ENCODE measurements at places on chromosomes 4 and X.
A peak's percentile ranks its signal among the peaks of the same experiment; 100 is the strongest.

GRCh38 chr4:152784490-152785350, 5.0 kb downstream of the ARFIP1 start:
- DNase-seq: peak; percentile 58

- DNase-seq: no peak
Measured at GRCh38 chr4:168501407-168501806, 4.6 kb downstream of the PALLD start.

DNA sequence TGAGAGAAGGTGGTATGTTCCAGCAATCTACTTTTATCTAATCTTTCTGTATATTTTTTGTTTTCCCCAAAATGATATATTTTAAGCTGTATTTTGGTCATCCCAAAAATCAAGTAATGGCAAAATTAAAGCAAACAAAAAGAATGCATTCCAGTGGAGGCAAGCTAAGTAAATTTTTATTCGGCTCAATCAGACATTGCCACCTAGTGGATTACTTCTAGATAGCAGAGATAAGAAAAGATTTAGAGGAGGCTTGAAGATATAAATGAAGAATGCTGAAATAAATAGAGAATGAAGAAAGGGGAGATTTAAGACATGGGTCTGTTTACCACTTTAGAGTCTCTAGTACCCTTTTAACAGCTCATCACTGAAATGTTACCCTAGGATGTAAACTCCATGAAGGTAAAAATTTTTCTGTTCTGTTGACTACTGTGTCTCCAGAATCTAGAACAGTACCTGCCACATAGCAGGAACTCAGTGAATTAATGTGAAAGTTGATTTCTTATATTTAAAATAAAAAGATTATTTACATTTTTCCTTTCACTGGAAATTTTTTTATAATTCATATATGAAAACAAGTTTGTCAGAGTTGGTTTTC, 110.9 kb upstream of the ANK2 start:
- no peak for DNase-seq

GRCh38 chr4:3322059-3322550, 29.3 kb downstream of the RGS12 start:
- no peak for DNase-seq

DNA sequence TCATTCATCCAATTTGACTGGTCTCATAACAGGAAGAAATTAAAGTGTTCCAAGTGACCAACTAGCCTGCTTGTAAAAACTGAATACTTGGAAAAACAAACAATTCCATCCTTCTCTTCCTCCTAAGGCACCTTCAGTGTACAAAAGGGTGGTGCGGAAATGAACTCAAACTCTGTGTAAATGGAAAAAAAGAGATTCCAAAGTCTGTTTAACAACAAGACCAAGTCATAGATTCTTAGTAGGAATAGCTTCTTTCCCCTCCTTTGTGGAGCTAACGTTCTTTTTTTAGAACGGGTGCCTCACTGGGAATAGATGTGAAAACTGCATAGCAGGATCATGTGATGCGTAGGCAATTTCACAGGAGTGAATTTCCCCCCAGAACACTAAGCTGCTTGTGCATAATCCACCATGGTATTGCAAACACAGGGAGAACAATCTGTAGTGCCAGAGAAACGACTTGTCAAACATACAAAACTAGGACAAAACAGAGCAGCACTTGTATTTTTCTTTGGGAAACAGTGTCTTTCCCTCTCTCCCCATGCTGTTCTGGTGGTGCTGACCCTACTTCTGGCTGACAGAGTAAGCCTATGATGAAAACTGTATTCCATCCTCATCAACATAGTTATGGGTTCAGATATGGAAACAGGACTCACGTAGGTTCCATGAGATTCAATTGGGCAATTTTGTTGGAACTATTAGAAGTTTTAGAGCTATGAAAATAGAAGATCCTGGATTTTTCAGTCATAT, 13.2 kb upstream of the SOD3 start:
- no peak for DNase-seq

DNA sequence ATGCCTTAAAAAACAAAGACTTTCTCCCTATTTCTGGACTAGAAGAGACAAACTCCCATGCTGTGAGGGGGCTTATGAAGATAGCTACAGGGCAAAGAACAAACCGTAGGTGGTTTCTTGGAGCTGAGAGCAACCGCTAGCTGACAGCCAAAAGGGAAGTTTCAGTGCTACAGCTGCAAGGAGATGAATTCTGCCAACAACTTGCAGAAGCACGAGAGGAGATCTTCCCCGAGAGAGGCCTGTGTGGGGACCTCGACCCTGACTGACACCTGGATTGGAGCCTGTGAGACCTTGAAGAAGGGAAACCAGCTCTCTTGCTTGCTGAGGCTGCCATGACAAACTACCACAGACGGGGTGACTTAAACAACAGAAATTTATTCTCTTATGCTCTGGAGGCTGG, 183.8 kb upstream of the VCX3A start:
- no peak for DNase-seq

GRCh38 chr4:8674311-8674885, 81.8 kb downstream of the CPZ start:
- no peak for DNase-seq

- peak; percentile 19 for DNase-seq
Measured at GRCh38 chrX:112147206-112147605, 64.6 kb upstream of the TRPC5 start.

GRCh38 chr4:112060212-112060611, 85.0 kb upstream of the FAM241A start:
- no peak for DNase-seq

DNA sequence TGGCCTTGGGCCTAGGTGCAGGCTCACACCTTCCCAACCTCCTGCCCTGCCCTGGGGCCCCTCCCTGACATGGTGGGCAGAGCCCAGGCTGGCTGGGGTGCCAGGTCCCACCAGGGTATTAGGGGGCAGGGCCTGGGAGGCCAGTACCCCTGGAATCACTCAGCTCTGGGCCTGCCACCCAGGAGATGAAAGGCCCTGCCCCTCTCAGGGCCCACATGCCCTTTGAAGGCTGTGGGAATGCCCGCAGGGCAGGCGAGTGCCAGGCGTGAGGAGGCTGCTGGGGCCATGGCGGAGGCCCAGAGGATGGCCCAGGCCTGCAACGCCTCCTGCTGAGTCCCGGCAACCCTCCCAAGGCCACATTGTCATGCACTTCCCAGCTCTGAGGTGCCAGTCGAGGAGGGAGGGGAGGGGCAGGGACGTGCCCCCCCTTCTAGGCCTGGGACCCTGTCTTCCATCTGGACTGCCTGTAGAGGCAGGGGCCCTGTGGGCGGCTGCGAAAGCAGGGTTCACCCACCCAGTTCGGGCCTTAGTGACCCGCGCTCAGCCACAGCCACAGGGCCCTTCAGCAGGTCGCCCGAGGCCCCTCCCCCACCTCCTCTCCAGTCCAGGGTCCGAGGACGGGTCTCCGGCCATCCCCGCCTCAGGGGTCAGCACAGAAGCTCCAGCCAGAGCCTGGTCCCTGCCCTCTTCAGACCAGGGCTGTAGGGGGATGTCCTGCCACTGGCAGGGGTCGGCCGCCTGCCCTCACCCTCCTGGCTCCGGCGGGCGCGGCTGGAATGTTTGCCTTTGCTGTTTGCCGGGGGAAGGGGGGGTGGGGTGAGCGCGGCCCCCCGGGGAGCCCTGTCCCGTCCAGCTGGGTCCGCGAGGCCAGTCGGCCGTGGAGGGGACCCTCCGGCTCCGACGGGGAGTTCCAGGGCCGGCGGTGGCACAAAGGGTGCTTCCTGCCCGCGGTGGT, 26.7 kb upstream of the FGFR3 start:
- no peak for DNase-seq

- DNase-seq: no peak
Measured at GRCh38 chr4:94038195-94038594, 169.5 kb upstream of the SMARCAD1 start.

- DNase-seq: no peak
Measured at GRCh38 chr4:79334783-79335182, 8.9 kb upstream of the NAA11 start.

- DNase-seq: peak; percentile 9
Measured at GRCh38 chr4:77095101-77095821, 19.5 kb upstream of the CCNI start.

- no peak for DNase-seq
Measured at GRCh38 chrX:68938244-68939004, 109.6 kb downstream of the EFNB1 start.

DNA sequence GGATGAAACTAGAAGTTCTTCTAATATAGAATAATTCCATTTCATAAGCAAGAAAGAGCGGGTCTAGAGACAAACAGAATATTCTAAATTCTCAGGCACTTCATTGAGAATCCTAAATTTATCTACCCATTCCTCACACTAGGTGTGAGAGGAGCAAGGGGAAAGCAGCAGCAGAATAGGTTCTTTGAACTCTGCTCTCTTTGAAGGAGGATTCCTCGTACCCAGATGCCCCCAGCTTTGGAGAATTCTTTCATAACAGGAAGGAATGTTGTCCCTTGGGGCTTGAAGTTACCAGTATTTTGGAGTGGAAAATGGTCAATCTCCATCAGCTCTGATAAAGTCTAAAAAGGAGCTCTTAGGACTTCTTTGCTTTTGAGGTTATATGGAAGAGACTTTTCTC, 59.7 kb upstream of the RASGEF1B start:
- DNase-seq: no peak

GRCh38 chrX:47587091-47587891, 5.1 kb downstream of the TIMP1 start:
- DNase-seq: no peak

- DNase-seq: no peak
Measured at GRCh38 chr4:37803348-37803973, 23.0 kb upstream of the PGM2 start.

GRCh38 chr4:80305466-80305865, 30.1 kb upstream of the CFAP299 start:
- no peak for DNase-seq

GRCh38 chrX:40278340-40279090, 180.8 kb upstream of the BCOR start:
- DNase-seq: no peak

- no peak for DNase-seq
Measured at GRCh38 chr4:122744229-122744628, 11.7 kb downstream of the BBS12 start.

DNA sequence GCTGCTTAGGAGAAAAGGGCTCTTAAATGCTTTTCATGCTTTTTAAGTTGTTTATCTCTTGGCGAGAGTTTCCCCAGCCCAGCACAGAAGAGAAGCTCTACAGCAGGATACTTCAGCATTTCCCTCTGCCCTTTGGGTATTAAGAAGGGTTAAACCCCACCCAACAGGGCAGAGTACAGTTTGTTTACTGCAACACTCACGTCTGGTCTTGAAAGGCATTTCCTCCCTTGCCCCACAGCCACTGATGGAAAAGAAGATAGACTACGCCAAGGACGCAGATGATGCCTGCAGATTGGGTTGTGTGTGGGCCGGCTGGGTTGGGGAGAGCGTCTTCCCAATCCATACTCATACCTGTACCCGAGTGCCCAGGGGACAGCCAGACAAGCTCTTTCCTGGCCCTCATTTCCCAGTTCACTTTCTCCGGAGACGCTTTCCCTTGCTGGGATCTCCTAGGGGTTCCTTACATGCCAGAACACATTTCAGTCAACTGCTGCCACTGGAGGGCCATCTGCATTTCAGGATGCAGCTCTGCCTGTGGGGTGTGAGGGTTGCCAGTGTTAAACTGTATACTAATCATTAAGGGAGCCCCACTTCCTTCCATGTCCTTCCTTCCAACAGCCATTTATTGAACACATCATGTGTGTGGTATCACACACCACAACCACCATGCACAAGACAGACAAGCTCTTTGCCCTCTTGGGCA, 96.5 kb upstream of the DHX15 start:
- no peak for DNase-seq

GRCh38 chr4:1500231-1500965, 94.2 kb upstream of the NKX1-1 start:
- no peak for DNase-seq

DNA sequence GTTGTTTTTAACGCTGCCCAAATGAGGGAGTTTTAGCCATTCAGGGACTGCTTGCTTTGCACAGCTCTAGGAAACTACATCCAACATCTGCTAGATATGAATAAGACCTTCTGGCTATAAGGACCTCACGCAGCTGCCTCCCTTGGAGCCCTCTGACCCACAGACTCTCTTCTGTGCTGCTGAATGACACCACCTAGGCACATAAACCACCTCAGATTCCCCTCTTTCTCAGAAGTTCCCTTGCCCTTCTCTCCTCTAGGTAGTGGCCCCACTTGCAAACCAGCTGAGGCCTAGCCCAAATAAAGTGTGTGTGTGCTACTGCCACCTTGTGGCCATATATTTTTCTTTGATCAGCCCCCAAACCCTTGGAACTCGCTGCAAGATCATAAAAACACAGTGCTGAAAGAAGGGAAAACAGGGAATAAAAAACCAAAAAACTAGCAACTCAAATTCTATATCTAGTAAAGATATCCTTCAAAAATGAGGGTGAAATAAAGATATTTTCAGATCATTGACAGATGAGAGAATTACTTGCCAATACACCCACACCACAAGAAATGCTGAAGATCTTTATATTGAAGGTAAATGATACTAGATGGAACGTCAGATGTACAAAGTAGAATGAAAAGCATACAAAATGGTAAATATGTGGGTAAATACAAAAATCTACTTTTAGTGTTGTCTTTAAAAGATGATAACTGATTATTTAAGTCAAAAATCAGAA, 265.9 kb downstream of the ADAMTS3 start:
- DNase-seq: no peak

- no peak for DNase-seq
Measured at GRCh38 chr4:181909368-181909767, 333.8 kb upstream of the TENM3 start.

DNA sequence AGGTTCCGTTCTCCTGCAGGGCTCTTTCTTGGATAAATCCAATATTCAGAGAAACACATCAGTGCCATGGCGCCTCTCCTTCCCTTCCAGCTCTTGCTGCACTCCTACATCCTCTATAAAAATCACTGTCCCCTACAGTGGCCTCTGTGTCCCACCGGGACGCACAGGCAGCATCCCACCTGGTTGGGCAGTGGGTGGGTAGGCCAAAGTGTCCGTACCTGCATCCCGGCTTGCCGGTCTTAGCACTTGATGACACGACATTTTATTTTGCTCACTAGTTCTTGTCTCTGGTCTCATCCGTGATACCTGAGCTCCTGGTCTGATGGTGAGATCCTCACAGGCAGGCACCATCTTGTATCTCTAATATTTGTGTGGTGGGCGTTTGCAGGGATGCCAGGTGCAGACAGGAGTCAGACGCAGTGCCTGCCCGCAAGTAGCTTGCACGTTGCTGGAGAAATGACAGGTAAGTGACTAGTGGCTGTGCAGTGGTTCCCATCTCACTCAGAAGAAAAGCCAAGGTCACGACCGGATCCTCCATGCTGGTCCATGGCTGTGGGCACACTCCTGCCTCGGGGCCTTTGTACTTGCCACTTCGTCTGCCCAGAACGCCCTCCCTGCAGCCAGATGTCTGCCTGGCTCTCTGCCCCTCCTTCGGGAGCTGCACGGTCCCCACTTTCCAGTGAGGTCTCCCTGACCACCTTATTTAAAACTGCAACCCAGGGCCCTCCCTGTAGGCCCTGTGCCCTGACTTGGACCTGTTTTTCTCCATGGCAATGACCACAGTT, 109.7 kb downstream of the SORCS2 start:
- no peak for DNase-seq
